ENCODE measurements at places on chromosomes 2 and 18. TPM values are rescaled to one million over a fixed set of nuclear protein-coding genes. Genes with fewer than 3 reads are reported as not detected.

EVX2 gene
- total RNA-seq, result not detected

VSNL1 gene
- 3.3 TPM for total RNA-seq

SERPINB10 gene
- total RNA-seq, result 1.2 TPM

PSMA8 gene
- total RNA-seq, result not detected

TUBA4B gene
- not detected for total RNA-seq

SERPINB4 gene
- not detected for total RNA-seq

HOXD4 gene
- 48.2 TPM for total RNA-seq
